ENCODE measurements at places on chromosomes 3 and 15.
A peak's percentile ranks its signal among the peaks of the same experiment; 100 is the strongest.

DNA sequence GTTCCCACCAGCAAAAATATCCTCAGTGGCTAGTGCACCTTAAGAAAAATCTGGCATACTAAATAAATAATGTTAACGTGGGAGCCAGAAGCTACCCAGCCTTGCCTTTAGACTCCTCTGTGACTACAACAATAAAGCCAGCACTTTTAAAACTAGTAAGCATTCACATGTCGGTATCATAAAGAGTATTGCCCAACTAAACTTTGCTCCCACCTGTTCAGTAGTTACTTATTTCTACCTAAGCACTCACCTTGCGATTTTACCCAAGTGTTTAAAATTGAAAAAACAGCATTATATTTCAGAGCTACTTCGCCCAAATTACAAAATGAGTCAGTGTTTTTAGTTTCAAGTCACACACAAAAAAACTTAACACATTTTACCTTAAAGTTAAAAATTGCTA, 12.8 kb downstream of the ALDH1L1 start:
- DNase-seq, result no peak

- DNase-seq, result no peak
Measured at GRCh38 chr3:5116538-5116937, 5.6 kb upstream of the ARL8B start.

DNA sequence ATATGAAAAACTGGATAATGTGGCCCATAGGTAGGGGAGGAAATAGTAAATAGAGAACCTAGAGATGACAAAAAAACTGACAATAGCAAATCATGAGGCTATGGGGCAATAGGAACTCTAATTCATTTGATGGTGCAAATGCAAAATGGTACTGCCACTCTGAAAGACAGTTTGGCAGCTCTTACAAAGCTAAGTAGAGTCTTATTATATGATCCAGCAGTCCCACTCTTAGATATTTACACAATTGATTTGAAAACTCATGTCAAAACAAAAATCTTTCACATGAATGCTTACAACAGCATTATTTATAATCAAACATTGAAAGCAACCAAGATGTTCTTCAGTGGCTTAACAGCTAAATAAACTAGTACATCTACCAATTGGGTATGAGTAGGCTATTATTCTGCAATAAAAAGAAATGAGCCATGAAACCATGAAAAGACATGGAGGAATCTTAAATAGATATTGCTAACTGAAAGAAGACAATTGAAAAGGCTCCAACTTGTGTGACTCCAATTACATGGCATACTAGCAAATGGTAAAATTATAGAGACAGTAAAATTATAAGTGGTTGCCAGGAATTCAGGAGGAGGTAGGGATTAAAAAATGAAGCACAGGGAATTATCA, 321.8 kb upstream of the STAC start:
- DNase-seq, result no peak

- DNase-seq, result peak; percentile 44
Measured at GRCh38 chr3:150450916-150451315, 42.8 kb downstream of the TSC22D2 start.

GRCh38 chr3:196638861-196639482, 522 bp upstream of the NRROS start:
- DNase-seq, result peak; percentile 7

DNA sequence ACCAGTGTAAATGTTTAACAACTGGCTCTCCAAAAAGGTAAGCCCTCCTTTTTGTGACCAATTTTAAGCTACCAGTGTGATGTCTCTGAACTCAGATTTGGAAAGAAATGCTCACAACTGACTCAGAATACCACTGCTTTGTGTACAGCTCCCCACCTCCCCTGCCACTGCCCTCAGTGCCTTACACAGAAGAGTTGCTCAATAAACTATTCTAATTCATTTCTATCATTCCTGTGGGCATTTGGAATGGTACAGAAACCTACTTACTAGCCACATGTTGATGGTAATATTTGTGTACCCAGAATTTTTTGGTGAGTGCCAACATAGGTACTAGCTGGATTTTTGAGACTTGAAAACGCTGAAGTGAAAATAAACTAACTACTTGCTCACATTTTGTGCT, 16.0 kb downstream of the LRRN1 start:
- no peak for DNase-seq

DNA sequence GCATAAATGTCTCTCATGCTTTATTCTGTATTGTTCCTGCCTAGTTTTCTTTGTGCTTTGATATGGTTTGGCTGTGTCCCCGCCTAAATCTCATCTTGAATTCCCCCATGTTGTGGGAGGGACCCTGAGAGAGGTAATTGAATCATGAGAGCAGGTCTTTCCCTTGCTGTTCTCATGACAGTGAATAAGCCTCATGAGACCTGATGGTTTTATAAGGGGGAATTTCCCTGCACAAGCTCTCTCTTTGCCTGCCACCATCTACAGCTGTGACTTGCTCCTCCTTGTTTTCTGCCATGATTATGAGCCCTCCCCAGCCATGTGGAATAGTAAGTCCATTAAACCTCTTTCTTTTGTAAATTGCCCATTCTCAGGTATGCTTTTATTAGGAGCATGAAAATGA, 1596.6 kb downstream of the SI start:
- DNase-seq, result no peak

DNA sequence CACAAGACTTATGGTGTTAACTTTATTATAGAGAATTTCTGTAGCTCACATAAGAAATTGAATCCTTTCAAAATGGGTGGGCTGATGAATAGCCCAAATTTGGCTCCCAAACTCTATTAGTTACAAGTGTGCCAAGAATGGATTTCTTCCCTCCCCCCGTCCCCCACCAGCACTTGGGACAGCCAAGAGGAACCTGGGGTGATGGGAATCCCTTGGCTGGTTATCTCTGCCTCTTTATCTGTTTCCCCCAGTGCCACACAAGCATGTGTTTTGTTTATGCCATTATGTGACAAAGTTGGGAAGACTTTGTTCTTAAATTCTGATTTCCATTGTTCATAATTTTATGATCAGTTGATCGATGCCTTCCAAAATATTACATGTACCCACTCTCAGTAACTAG, 28.3 kb downstream of the CMSS1 start:
- DNase-seq, result no peak

All from fibroblast of pulmonary artery (primary cell).